ENCODE measurements at places on chromosomes 6 and 20. TPM values are rescaled to one million over a fixed set of nuclear protein-coding genes. Genes with fewer than 3 reads are reported as not detected.

PDYN gene
- total RNA-seq, result not detected

EYA4 gene
- 33.7 TPM for total RNA-seq

GLP1R gene
- total RNA-seq, result not detected

PAX1 gene
- total RNA-seq, result not detected

CLPSL1 gene
- total RNA-seq, result not detected

- DNase-seq, result no peak
These were observed 297.6 kb upstream of the TCF21 start for GRCh38 chr6:133591275-133591674.

DNA sequence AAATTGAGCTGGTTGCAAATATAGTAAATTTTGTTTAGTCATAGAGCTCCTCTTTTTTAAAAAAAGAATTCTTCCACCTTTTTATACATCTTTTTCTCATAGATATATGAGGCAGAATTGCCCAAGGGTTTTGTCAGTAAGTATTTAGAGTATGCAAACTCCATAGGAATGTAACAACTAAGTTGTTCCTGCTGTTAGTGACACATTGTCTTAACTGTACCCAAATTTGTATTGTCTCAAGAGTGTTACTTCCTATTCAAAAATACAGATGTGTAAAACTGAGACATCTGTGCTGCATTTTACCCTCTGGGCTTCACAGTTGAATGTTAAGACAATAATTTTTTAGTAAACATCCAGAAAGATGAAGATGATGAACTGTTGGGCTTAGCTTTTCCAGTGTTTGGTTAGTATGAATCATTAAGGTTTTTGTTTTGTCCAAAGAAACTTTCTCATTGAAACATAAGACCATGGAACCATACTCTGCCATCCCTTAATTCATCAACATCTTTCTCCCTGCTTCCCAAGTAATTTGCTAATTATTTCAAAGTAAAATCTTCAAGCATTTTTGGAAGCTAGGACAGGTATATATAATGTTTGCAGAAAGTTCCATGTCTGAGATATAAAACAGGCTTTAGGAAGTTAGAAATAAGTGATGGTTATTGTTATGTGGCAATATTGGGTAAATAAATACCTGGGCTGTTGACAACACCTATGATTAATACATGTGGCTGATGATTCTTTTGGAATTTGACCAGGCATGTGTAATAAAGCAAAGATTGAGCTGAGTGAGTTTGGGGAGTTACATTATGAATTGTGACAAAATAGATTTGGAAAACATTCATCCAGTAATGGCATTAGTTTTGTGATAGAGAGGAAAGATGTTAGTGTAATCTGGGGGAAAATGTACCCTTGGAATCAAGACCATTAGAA, 11.2 kb downstream of the OGFRL1 start:
- no peak for DNase-seq

- DNase-seq, result no peak
These were observed 283.4 kb downstream of the TBC1D7 start for GRCh38 chr6:13044896-13045295.

DNA sequence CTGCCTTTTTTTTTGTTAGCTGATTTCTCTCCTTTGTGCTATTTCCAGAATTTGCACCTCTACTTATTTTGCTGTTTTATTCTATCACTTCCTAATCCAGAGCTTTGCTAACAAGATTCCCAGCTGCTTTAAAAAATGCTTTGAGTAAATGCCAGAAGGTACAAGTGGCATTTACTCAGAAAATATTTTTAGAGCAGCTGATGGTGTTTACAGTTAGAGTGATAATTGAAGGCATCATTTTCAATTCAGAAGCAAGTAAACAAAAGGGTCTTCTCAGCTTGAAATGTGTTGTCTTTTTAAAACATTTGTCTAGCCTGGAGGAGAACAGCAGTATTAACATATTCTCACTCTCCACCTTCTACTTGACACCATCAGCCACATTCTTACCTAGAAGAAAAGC, 99.9 kb downstream of the OTOR start:
- DNase-seq, result no peak

DNA sequence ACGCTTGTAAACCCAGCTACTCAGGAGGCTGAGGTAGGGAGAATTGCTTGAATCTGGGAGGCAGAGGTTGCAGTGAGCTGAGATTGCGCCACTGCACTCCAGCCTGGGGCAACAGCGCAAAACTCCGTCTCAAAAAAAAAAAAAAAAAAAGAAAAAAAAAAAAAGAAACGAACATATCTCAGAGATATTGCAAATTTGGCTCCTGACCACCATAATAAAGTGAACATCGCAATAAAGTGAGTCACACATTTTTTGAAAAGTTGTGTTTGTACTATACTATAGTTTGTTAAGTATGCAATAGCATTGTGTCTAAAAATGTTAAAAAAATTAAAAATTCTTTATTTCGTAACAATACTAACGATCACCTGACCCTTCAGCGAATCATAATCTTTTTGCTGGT, 13.3 kb downstream of the RSPH9 start:
- no peak for DNase-seq

GRCh38 chr6:46136831-46137230, 7.0 kb downstream of the ENPP4 start:
- no peak for DNase-seq

DNA sequence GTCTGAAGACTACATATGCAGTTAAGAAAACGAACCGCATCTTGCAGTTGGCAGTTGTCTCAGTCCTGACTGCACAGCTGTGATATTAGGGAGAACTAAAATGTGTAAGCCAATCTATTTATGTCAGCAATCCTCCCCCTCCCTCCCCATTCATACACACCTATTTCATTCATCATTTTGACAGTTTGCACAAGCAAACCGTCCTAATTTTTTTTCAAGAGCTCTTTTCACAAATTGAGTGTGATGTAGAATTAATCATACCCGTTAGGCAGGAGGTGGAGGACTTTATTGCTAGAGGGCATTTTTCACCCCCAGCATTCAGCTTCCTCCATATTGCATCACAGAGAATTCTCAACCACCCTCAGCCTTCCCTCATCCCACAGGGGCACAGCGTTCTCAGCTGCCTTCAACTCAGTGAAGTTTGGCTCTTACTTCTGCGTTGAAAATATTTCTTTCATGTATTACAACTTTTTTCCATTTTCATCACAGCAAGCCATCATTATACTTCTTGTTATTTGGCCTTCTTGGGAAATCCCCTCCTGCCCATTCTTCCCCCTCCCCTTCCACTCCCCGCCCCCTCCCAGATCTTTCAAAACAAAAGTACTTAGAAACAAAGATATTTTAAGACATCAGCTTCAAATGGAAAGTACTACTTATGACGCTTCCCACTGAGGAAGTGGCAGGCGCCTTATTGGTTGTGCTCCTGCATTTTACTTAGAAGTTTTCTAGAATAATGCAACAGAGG, 37.5 kb downstream of the NOX3 start:
- DNase-seq, result peak; percentile 11

DNA sequence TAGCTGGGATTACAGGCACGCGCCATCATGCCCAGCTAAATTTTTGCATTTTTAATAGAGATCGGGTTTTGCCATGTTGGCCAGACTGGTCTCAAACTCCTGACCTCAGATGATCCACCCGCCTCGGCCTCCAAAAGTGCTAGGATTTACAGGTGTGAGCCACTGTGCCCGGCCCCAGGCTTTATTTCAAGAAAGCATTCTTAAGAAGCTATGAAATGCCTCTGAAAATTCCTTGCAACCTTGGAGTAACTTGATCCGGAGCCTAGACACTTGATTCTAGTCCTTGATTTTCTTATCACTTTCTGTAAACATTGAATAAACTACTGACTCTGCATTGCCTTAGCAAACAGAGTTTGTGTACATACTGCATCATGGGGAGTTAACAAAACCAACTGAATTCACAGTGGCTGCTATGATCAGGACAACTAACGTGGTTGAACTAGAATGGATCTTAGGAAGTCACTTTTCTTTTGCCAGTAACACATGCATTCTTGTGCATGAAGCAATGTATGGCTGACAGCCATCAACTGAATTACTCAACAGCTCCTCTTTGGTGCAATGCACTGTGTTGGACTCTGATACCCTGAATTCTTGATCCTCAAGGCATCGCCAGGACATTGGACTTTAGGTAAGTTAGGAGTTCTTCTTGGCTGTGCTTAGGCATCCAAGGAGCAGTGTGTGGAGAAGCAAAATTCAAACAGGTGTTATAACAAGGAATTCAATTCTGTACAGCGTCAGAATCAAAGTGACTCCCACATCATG, 102.8 kb upstream of the TMEM170B start:
- peak; percentile 88 for DNase-seq

GRCh38 chr6:98539741-98540140, 294.6 kb upstream of the POU3F2 start:
- no peak for DNase-seq

GRCh38 chr6:144722925-144723324, 437.8 kb downstream of the UTRN start:
- DNase-seq, result no peak

DNA sequence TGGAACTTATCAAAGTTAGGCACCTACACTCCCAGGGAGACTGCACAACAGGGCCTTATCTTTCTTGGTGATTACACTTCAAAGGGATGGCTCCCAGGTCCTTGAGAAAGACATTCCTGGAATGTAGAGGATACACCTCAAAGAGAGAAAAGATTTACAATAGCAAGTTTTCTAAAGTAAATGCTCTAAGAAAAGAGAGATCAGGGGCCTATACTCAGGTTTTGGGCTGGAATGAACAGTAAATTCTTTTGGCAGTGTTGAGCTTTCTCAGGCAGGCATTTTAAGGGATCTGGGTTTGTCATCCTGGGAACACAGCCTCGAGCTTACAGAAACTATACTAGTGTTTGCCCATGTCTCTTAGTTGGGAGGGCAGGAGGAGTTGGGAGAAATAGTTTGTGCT, 31.7 kb upstream of the ME1 start:
- DNase-seq, result no peak

DNA sequence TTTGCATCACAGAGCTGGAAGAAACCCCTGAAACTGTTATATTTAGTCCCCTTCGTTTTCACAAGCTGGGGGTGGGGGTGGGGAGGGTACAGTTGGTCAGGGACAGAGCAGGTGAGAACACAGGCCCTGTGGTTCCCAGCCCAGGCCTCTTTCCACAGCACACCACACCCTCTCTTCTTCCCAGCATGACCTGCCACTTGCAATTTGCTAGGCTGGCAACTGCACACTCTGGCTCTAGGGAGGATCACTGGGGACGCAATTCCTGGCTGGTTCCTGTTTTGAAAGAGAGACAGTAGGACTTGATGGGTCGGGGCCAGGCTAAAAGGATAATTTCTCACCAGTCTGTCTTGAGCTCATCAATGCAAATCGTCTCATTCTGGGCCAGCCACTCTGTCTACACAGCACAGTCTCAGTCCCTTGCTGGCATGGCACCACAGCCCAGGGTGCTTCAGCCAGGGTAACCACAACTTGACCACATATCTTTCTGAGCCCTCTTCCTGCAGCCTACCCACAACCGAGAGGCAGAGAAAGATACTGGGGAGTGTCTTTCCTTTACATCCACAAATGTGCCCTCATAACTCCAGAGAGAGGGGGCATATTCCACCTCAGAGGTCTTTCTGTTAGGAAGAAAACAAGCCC, 41.7 kb upstream of the EMILIN3 start:
- no peak for DNase-seq

DNA sequence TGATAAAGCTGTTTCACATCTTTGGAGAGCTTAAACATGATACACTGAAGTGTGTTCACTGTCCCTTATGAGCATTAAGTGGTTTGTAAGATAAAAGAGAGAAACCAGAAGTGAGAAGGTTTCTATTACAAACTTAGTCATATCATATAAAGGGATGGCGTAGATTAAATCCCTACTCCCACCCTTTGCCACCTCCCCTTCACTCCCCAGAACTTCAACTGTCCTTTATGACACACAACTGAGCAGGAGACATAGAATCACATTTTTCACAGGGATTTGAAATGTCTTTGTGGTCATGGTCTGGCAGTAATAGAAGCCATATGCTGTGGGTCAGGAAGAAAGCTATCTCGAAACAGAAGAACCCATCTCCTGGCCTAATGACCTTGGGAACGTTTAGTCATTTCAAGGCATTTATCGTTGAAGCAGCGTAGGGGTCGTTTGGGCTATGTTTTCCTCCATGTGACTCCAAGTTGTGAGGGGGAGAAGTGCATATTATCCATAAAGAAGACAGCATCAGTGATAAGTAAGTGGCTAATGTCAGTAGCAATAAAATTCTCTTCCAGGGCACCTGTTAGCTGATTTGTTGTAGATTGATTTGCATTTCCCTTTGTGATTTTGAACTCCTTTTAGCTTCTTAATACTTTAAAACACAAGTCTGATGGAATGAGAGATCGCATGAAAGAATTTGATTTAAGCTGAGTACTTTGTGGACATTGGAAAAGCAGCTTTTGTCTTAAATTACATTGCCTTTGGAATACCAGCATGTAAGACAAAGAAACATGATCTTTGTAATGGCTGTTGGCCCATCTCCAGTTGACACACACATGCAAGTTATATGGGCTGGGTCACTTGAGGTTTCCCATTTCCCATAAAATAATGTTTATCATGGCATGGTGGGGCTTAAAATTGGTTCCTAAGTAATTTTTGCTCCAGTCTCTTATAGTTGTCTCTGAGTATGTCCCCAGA, 501.5 kb upstream of the FLRT3 start:
- peak; percentile 39 for DNase-seq

- DNase-seq, result no peak
These were observed 15.4 kb upstream of the IYD start for GRCh38 chr6:150353445-150353844.

DNA sequence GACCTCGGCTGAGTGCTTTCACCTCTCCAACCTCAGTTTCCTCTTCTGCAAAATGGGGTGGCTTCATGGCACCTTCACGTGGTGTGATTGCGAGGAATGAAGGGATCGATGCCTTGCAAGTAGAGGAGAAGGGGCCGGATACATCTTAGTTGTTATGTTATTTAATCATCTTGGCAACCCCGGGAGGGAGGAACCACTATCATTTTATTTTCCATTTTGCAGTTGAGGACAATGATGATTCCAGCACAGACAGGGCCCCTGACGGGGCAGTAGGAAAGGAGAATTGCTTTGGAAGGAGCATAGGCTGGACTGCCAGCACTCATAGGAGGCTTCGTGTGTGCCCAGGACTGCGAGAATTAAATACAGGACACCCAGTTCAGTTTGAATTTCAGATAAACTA, 2.5 kb upstream of the PMEPA1 start:
- no peak for DNase-seq

GRCh38 chr20:22312744-22313346, 271.5 kb downstream of the FOXA2 start:
- peak; percentile 26 for DNase-seq

DNA sequence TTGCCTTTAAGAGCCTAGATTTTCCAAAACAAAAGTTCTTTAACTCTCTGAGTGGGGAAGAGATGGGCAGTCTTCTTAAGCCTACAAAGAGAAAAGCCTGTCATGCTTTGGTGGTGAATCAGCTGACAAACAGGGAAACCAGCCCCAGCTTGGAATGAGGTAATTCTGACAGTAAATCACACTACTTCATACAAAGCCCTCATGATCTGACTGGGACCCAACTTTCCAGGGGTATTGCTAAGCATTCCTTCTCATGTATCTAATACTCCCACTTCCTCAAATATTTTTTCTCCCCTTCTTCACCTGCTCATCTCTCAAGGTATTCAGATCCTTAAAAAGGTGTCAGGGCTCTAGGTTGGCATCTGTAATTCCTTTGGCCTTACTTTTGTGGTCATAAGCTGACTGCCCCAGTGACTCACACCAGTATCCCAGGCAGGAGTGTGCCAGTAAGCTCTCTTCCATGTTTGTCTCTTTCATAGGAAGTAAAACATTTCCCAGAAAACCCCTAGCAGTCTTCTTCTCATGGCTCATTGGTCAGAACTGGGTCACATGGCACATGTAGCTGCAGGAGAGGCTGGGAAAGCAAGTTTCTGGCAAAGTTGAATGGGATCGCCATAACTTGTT, 15.0 kb upstream of the TBC1D22B start:
- DNase-seq, result peak; percentile 87

- no peak for DNase-seq
These were observed 16.2 kb downstream of the HLA-DPB1 start for GRCh38 chr6:33091957-33092356.

- DNase-seq, result no peak
These were observed 261.0 kb upstream of the THEMIS start for GRCh38 chr6:128161839-128162238.

All from H4 (cell line).